SJCRH30 (cell line): ENCODE measurements at places on chromosomes 2 and 18. TPM values are rescaled to one million over a fixed set of nuclear protein-coding genes. Genes with fewer than 3 reads are reported as not detected.

DNA sequence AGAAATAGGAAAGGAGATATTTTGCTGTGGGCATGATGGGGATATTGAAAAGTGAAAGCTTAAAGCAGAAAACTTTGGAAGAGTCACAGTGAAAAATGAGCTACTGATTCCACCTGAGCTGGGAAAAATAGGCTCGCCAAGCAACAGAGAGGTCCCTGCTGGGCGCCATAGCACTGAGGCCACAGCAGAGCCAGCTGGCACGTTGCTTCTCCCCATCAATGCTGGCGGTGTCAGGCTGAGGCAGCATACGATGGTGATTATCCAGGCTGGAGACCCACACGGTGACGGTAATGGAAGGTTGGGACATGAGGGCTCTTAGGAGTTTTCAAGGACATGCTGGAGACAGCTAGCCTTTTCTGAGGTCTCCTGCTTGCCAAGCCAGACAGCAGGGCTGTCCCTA lies 25.8 kb upstream of the DTNB start:
- DNase-seq, result no peak

DNA sequence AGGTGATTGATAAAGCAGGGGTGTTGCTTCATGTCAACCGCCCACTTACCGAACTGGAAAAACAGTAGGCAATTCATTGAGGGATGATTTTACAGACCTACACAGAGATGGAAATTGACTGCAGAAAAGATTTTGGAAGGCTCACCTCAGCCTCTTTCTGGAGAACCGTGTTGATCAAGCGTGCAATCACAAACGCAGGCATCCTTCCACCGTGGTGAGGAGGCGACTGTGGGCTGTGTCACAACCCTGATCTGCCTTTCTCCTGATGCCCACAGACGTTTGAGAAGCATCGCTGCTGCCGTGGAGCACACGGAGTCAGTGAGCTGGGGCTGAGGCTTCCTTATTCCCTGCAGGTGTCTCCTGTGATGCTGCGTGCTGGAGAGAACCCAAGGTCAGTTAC lies 132.0 kb downstream of the TMEM18 start:
- DNase-seq, result no peak

- no peak for DNase-seq
Measured at GRCh38 chr2:188811522-188811921, 162.7 kb upstream of the COL3A1 start.

The PROC gene
- not detected in 2 replicates for total RNA-seq

DNA sequence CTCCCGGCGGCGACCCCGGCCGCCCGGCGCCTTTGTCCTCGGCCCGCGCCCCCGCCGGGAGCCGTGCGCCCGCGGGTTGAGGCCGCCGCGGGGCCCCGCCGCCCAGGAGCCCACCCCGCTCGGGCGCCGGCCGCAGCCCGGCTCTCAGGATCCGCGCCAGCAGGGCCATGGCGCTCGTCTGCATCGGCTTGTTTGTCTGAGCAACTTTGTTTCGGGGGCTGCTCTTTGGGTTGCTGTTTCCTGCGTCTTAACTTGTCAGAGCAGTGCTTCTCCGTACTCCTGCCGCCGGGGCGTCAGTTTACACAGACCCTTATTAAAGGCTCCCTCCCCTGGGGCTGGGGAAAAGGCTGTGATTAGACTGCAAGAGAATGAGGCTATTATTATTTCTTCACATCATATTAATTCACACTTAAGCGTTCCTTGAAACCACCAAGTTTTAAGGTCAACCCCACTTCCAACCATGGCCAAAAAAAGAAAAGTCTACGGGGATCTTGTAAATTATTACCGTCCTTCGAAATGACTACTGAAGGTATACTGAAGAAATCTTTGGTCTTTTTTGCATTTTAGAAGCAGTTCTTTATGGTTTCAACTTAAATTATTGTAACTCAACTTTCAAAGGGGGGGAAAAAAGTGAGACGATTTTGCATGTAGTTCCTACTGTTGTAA lies at the start of gene CYP27C1:
CYP27C1 (minus strand) TSS at position 198 of the 666 bp plus-strand sequence; CDS start at position 169, 29 bp downstream.
- peak; percentile 69 for DNase-seq

DNA sequence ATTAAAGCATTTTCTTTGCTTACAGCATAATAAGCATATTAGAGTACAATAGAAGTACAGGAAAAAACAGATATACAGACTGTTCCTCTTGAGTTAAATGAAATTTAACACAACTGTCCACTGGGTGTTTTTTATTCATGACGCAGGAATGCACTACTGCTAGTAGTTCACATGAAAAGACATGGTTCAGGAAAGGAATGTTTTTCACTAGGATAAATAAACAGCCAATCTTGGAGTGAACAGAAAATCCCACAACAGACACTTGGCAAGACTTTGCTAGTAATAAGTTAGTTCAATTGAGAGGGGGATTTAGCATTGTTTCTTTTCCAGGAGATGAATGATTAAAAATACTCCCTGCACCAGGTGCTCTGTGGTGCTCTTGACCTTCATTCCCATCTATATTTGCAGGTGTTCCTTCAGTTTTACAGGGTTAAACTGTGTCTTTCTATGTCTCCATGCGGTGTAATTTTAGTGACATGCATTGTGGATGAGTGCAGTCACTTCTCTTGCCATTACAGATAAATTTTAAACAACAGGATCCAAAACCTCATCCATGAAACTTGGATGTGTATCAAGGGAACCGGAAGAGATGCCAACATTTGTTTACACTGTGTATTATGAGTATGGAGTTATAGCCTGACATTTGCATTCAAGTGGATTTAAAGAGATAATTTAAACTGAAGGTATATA lies 796.6 kb downstream of the DSC3 start:
- no peak for DNase-seq

- DNase-seq, result peak; percentile 16
Measured at GRCh38 chr2:72827966-72828646, 2.3 kb upstream of the EXOC6B start.

- DNase-seq, result no peak
Measured at GRCh38 chr18:7923105-7923504, 356.0 kb downstream of the PTPRM start.

The AOX1 gene
- total RNA-seq, result 0.23 and 0.57 TPM in 2 replicates

GRCh38 chr2:239908744-239909143 lies 116.4 kb downstream of the NDUFA10 start:
- no peak for DNase-seq

- no peak for DNase-seq
Measured at GRCh38 chr2:8482432-8482831, 199.4 kb upstream of the ID2 start.

DNA sequence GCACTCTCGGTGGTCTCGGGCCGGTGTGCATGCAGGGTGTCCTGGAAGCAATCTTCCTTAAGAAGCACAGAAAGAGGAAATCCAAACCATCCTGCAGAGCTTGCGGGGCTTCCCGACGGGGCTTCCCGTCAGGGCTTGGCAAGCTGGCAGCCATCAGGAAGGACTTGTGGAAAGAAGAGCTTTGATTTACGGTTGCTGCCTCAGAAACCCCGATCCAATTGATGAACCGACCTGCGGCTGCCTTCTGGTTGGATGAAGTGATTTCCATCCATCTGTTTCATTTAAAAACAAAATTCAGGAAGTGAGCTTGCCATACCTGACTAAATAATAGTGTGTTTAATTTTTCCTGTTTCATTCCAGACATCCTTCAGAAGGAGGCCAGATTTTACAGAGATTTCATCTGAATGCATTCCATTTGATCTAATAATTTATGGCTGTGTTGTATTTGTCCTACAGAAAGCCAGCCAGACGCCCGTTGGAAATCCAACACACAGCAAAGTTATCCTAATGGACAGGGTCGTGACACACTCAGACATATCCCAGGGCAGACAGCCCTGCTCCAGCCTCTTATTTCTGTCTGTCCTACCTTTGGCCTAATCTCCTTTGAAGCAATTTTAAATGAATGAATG lies 141.3 kb downstream of the SEPTIN10 start:
- DNase-seq, result no peak

The ITGA6 gene
- total RNA-seq, result 52.3 and 57.8 TPM in 2 replicates

The IL1R1 gene
- 0.10 and 0.12 TPM in 2 replicates for total RNA-seq

GRCh38 chr2:188050726-188051125 lies 240.9 kb upstream of the GULP1 start:
- peak; percentile 54 for DNase-seq
